ENCODE measurements at places on chromosomes 6 and 20. TPM values are rescaled to one million over a fixed set of nuclear protein-coding genes. Genes with fewer than 3 reads are reported as not detected.
A peak's percentile ranks its signal among the peaks of the same experiment; 100 is the strongest.

DNA sequence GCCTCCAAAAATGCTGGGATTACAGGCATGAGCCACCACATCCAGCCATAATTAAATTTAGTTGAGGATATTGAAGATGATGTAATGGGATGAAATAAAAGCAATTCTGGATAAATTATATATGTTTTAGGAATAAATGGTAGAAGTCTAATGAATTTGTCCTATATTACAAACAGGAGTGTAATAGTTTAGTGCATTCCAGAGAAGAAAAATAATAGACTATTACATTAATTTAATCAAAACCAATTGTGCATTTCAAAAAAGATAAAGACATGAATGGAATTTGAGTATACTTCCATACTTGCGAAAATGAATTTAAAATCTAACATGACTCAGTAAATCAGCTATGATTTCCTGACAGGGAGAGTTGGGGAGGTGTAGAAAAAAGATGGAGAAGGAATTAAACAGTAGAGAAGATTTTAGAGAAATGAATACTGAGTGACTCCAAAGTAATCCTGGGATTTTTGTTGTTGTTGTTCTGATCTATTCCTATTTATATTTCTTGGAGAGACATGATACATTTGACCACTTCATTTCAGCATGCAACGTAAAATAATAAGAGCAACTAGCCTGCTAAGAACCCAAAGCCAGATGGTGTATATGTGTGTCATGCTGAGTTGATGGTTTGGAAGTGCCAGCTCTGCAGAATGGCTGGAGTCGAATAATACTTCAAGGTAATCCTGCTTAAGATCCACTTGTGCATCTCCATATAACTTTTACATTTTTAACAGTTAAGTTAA is 67.4 kb downstream of the AIG1 start:
- DNase-seq, result no peak

DNA sequence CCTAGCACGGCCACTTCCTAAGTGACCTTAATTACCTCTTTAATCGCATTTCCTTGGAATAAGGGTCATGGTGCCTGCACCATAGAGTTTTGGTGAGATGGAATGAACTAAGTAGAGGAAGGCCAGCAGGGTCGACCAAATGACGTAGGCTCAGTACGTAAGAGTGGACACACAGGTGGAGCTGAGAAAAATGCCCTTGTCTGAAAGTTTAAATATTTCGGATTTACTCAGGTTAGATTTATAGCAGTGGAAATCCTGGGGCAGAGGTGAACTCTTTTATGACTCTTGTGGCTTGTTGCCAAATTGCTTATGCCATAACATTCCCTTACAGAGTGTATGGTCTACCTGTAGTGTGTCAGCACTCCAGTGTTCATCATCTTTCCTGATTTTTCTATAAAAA is 23.6 kb upstream of the BTBD3 start:
- DNase-seq, result peak; percentile 79

DNA sequence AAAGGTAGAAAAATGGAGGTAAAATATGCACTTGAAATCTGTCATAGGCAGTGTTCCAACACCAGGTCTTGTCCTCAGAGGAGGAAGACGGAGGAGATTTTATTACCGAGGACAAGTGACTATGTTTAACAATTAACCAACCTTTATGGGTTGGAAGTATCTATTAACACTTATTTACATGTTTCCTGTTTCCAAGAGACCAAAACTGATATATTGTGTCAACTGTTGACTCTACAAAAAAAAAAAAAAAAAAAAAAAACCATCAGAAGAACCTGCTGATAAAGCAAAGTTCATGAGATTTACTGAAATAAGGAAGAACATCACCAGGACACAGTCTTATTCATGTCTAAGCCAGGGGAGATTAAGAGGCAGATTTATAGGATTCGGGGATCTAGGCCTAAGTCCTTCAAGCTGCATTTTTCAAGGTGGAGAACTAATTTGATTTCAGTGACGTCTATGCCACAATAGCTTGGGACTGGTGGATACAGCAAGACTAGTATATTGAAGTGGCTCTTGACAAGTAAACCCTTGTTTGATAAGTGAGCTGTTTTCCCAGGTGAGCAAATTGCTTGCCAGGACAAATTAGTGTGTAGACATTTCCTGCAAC is 126.6 kb upstream of the NAA20 start:
- no peak for DNase-seq

GRCh38 chr6:68317366-68317765 is 317.7 kb upstream of the ADGRB3 start:
- peak; percentile 69 for DNase-seq

DNA sequence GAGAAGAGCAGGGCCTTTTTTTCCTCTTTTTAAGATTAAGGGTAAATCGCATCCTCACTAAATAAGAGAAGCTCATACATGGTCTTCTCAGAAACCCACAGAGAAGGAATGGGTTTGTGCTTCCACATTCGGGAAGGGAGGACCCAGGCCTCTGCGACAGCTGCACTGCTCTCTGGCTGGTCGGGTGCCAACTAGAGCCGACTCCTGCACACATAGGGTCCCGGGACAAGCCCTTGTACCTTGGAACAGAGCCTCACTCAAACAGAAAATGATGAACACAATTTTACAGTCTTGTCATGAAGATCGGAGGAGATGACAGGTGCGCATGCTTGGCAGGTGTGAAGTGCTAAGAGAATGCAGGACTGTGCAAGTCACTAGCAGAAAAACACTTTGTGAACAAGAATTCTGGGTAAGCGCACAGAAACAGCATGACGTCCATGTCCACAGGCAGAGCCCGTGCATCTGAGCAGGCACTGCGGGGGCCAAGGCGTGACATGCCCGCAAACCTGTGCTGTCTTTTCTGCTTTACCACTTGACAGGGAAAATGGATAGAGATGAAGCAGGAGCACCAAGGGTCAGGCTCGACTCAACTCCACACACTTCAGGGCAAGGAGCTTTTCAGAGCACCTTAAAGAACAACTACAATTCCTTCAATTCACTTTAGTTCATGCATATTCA is 101.0 kb upstream of the MPC1 start:
- no peak for DNase-seq

GRCh38 chr6:16318538-16318937 is 80.2 kb downstream of the GMPR start:
- DNase-seq, result peak; percentile 71

- peak; percentile 54 for DNase-seq
Observed at GRCh38 chr6:89122625-89123024, 4.8 kb upstream of the SRSF12 start.

- DNase-seq, result no peak
Observed at GRCh38 chr6:89330910-89331309, 15.8 kb upstream of the GABRR2 start.

- DNase-seq, result peak; percentile 40
Observed at GRCh38 chr20:38473367-38473795, 738 bp downstream of the RALGAPB start.

DNA sequence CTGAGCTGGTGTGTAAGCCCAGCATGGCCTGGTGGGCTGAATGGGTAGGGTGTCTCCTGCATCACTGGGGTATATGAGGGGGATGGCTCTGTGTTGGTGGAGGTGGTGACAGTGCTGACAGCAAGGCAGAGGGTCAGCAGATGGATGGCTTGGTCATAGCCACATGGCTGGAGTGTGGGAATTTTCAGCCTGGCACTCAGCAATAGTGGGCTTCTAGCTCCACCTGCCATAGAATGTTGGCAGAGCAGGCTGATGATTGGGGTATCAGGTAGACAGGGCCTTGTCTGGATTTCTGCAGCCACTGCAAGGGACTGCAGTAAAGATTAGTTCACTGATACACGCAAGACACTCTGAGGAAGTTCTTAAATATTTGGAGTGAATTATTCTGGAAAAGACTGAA is 137.5 kb upstream of the BACH2 start:
- DNase-seq, result peak; percentile 22

DNA sequence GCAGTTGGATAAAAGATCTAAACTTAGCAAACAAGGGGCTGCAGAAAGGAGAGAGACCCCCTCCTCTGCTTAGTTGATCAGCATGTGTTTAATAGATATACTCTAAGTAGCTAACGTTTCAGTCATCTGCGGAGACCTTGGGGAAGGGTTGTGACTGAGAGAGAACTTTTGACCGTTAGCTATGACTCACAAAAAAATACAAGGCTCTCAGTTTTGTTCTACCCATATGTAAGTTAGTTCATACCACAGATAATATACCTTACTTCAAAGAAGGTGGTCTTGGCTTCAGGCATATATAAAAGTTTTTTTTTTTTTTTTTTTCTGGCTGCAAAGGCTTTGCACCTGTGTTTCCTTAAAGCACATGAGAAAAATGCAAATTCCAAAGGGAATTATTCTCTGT is 258.9 kb downstream of the GJA1 start:
- no peak for DNase-seq

GRCh38 chr20:63484236-63484635 is 11.8 kb upstream of the KCNQ2 start:
- DNase-seq, result no peak

DNA sequence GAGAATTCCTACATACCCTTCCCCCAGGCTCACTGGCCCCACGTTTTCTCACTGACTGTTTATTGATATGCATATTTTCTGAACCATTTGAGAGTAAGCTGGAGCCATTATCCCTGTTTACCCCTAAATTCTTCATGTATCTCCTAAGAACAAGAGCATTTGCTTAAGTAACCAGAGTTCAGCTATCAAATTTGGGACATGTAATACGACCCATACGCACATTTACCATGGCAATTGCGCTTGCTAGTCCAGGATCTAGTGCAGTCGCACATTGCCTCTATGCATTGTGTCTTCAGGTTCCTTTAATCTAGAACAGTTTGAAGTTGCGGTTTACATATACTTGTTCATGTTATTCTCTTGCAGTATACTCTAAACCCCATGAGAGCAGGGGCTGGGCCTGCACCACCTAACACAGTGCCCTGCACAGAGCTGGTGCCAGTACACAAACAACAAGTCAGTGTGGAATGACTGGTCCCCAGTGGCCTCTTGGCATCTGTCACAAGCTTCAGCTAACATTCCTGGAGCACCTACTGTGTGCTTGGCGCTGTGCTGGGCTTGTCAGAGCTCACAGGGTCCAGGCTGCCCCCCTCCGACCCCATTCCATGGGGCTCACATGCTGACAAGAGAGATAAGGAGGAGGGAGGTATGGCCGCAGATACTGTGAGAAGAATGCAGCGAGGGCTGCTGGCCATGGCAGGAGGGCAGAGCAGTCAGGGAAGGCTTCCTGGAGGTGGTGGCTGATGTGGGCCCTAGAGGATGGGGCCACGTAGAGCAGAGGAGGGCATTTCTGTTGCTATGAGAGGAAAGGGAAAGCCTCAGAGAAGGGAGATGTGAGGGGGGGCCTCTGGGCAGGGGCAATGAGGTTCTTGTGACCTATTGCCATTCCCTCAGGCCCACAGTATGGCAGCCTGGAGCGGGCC is 28.1 kb downstream of the SPDEF start:
- DNase-seq, result no peak

- DNase-seq, result no peak
Observed at GRCh38 chr6:63537959-63538300, 34.4 kb upstream of the LOC128125822 start.

- DNase-seq, result no peak
Observed at GRCh38 chr6:8545336-8545735, 110.0 kb upstream of the SLC35B3 start.

GRCh38 chr6:166625356-166625755 is 1.7 kb downstream of the RPS6KA2 start:
- peak; percentile 12 for DNase-seq

GRCh38 chr6:111653979-111654378 is 48.3 kb upstream of the TRAF3IP2 start:
- peak; percentile 64 for DNase-seq

DNA sequence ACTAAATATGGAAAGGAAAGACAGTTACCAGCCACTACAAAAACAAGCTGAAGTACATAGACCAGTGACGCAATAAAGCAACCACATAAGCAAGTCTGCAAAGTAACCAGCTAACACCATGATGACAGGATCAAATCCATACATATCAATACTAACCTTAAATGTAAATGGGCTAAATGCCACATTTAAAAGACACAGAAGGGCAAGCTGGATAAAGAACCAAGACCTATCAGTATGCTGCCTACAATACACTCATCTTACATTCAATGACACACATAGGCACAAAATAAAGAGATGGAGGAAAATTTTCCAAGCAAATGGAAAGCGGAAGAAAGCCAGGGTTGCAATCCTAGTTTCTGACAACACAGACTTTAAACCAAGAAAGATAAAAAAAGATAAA is 24.1 kb downstream of the HLA-C start:
- no peak for DNase-seq

- no peak for DNase-seq
Observed at GRCh38 chr20:32527052-32527446, 58.1 kb downstream of the NOL4L start.

DNA sequence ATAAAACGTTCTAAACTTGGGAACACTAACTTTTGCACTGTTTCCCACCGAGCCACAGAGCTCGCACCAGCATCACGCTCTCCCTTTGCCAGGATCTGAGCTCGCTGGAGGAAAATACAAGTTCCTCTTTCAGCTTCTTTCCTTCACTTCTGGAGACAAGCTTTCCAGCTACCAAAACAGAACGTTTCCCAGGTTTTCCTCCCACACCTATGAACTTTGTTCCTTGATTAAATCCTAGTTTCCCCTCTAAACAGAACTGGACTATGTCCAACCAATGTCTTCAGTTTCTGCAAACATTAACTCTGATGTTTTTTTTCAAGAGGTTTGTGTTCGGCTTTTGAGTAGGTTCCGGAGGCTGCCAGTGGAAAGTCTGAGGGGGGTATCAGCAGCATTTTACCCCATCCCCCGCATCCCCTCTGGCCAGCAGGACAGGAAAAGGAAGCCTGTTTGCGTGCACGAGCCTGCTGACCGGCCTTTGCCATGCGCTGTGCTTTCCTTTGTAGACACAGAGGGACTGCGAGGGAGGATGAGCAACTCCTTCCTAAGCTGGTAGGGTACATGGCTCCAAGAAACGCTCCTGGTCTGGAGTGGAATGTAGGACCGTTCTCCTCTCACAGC is 135.5 kb downstream of the LY86 start:
- DNase-seq, result peak; percentile 43

- no peak for DNase-seq
Observed at GRCh38 chr6:17932330-17932852, 55.0 kb downstream of the KIF13A start.

- no peak for DNase-seq
Observed at GRCh38 chr6:148538261-148539190, 195.9 kb downstream of the SASH1 start.

GRCh38 chr6:5736016-5736738 is 270.5 kb downstream of the NRN1 start:
- no peak for DNase-seq

GNRH2 gene
- total RNA-seq, result not detected

ATP9A gene
- total RNA-seq, result 34.6 TPM

ADGB gene
- not detected for total RNA-seq

TP53INP2 gene
- total RNA-seq, result 3.3 TPM

EPM2A gene
- 2.9 TPM for total RNA-seq

SNAI1 gene
- 5.4 TPM for total RNA-seq

HLA-DRA gene
- not detected for total RNA-seq

METTL24 gene
- total RNA-seq, result not detected

TAAR6 gene
- not detected for total RNA-seq

Data from PC-3 (cell line).